Activated effector memory CD4-positive, alpha-beta T cell treated with Interleukin-2 at 50 U/mL for 16 hours (primary cell): ENCODE measurements at places on chromosomes 4 and X.

GRCh38 chr4:153611679-153612078 lies 72.4 kb upstream of the TLR2 start:
- no peak for DNase-seq

- no peak for DNase-seq
Observed at GRCh38 chrX:70479922-70480659, 35.5 kb downstream of the DLG3 start.

DNA sequence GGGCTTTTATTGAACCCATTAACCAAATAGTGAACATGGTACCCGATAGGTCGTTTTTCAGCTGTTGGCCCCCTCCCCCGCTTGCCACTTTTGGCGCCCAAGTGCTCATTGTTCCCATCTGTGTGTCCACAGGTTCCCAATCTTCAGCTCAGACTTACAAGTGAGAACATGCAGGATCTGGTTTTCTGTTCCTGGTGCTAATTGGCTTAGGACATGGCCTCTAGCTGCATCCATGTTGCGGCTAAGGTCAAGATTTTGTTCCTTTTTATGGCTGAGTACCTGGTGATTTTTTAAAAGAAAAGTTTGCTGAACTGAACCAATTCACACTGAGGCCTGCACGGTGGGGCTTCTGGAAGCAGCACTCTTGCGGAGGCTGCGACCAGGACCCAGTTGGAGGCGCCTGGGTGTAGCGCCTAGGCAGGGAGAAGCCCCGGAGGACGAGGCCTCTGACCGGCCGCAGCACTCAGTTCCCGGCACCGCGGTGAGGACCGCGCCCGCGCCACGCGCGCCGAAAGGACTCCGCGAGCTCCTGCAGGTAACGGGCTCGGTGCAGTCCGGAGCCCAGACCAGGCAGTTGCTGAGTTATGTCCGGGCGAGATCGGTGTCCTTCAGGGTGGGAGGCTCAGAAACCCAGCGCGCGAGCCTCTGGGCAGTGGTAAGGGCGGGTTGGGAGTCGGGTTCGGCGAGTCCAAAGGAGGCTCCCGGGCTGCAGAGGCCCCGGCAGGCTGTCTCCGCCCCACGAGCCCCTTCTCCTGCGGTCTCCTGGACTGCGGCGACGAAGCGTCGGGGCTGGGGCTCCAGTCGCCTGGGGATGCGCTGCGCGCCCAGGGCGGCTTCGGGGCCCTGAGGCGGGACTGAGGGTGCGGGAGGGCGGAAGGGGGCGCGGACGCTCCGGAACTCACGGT lies 15.8 kb upstream of the SLC25A4 start:
- DNase-seq = no peak

GRCh38 chrX:112577146-112577545 lies 102.6 kb downstream of the LHFPL1 start:
- DNase-seq = no peak

GRCh38 chr4:6122496-6122895 lies 77.9 kb downstream of the JAKMIP1 start:
- DNase-seq = no peak

- no peak for DNase-seq
Observed at GRCh38 chr4:99349338-99349737, 3.2 kb downstream of the ADH1C start.

DNA sequence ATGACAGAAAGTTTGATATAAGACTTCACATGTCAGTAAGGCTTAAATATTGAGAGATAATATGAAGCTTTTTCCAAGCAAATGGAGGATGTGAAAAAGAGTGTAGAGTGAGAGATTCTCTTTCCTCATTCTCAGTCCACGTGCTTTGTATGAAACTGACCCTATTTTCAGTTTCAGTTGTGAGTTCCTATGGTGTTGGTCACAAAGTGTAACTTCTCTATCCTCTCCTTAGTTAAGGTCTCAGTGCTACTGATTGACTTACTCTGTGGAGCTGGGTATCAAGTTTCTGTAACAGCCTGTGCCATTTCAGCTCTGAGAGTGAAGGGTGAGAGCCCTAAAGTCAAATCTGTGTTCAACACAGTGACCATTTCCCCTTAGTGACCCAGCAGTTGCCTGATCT lies 277.2 kb downstream of the EPHA5 start:
- no peak for DNase-seq

- no peak for DNase-seq
Observed at GRCh38 chr4:93469560-93469959, 359.0 kb upstream of the ATOH1 start.

- peak; percentile 16 for DNase-seq
Observed at GRCh38 chr4:1113311-1114009, at the start of gene RNF212. Gene RNF212 (minus strand): TSS chr4:1113564. CDS start chr4:1113464, 100 bp downstream.

GRCh38 chrX:101257448-101258258 lies 33.5 kb downstream of the TAF7L start:
- no peak for DNase-seq

GRCh38 chr4:144699565-144699964 lies 53.6 kb downstream of the HHIP start:
- DNase-seq = no peak

DNA sequence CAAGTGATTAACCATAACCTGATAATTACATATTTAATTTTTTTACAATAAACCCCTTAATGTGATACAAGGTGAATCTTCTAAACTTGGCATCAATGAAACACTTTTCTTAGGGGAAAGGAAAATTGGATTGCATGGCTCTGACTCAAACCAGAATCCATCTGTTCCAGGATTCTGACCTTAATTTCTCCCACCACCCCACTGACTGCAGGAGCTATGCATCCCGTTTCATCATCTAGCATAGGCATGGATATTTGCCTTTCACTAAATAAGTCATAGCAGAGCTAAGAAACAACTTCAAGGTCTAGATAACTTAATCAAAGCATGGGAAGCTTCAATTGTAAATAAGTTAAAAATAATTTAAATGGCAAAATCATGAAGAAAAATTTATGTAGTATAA lies 156.3 kb downstream of the BTC start:
- DNase-seq = no peak

GRCh38 chr4:141046255-141046654 lies 87.0 kb downstream of the RNF150 start:
- DNase-seq = no peak

DNA sequence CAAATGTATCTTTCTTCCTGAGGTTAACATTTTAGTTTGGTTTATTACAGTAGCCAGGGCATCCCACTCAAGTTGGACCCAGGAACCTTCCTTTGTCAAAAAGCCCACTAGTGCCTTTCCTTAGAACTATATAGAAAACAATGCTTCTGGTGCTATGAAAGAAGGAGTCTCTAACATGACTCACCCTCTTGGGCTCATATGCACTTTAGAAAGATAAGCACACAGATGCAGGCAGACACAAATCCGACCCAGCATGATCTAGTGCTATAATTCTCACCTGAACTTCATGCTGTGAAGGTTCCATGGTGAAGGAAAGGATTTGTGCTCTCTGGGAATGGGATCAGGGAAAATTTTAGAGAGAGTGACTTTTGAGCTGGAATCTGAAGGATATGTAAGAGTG lies 289.4 kb downstream of the ANKRD50 start:
- DNase-seq = no peak

GRCh38 chr4:174365018-174365587 lies 81.4 kb downstream of the CEP44 start:
- DNase-seq = no peak

DNA sequence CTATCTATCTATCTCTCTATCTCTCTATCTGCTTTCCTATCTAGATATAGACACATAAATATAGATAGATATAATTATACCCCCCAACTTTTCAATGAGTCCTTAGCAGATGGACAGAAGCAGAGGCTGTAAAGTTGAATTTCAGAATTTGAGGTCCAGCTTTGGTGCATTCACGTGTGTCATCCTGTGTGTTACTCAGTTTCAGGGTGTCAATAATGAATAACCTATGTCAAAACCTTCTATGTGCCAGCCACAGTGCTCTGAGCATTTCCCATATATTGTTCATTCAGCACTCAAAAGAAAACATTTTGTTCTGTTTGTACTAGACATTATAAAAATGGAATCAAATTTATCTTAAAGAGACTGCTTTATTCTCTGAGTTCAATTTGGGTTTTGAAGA lies 310.0 kb downstream of the ARHGAP24 start:
- no peak for DNase-seq

DNA sequence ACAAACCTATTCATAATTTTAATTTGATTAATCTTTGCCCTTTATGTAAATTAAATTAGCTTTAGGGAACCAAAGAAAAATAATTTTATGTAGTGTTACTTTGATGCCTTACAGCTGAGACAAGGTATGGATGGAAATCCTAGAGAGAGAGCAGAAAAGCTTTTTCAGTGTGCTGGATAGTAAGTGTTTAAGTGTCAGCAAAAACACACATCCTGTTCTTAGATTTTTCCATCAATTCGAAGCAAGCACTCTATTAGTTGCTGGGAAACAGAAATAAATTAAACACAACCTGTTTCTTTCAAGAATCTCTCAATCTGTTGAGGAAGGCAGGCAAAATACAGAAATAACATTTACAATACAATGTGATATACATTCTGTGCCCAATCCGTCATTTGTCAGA lies 327.8 kb downstream of the GALNTL6 start:
- no peak for DNase-seq

- no peak for DNase-seq
Observed at GRCh38 chrX:71056867-71057266, 11.3 kb downstream of the SNX12 start.

DNA sequence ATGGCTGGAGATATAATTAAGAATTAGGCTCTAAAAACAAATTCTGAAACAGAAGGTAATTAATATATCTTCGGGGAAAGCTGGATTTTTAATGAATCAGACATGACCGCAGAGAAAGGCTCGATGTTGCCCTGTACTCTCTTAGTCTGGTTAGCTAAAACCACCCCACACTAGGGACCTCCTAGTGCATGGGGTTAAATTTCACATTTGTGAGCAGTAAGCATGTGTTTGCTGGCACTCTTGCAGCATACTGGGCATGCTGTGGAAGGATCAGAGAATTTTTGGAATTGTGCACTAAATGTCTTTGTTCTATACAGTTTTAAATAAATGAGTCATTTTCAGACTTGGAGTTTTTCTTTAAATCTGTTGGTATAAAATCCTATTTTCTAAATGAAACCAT lies 475.6 kb upstream of the FTHL17 start:
- DNase-seq = no peak

DNA sequence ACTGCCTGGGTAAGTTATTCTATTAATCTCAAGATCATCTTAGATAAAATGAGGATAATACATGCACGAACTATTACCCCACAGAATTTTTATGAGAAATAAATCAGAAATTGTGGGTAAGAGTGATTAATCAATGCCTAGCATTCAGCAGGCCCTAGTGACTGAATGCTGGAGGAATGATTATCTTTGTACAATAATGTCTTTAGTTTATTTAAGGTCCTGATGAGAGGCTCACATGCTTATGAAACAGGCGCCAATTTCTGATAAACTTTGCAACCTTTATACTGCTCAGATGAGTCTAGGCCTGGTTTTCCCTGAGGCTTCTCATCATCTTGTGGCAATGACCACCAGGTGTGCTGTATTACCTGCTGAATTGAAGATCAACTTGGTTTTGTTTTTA lies 27.8 kb upstream of the BMP2K start:
- no peak for DNase-seq

- no peak for DNase-seq
Observed at GRCh38 chrX:149286940-149287349, 218.2 kb downstream of the IDS start.

- no peak for DNase-seq
Observed at GRCh38 chrX:73940893-73941470, 363.0 kb upstream of the ZCCHC13 start.

DNA sequence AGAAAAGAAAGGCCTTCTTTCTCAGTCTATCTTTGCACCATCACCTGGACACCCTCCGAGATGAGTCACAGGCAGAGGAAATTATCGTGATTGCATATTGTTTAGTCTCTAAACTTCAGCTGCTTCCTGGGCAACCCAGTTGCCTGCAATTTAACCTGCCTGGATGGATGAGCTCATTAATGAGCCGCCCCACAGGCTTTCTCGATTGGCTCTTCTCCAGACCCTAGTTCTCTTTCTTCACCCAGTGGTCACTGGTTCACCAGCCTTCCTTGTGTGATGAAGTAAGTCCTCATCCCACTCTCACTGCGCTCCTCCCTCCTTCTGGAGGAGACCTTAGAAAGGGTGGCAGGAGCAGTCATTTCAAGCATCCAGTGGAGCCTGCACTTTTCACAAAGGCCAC lies 94.4 kb downstream of the SOWAHB start:
- no peak for DNase-seq

GRCh38 chr4:101141855-101142254 lies 205.5 kb downstream of the PPP3CA start:
- DNase-seq = no peak

DNA sequence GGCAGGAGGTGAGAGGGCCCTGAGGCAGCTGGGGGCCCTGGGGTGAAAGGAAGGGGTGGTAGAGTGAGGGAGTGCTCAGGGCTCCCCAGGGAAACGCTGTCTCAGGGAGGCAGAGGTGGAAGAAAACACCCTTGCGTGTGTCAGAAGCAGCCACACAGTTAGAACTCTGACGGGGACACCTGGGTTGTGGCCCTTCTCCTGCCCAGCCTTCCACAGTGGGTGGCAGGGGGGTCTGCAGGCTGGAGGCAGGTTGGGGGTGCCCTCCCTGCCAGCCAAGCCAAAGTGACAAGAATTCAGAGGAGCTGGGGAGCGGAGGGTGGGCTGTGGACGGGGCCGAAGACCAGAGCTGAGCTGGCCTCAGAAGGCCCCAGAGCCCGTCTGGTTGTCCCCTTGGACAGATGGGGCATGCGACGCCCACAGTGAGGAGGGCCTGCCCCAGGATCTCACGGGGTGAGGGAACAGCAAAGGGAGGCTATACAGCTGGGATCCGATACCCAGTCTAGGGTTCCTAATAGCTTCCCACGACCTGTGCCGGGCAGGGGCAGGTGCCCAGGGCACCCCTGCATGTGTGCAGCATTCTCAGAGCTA lies 105.2 kb upstream of the ADRA2C start:
- no peak for DNase-seq

- DNase-seq = peak; percentile 40
Observed at GRCh38 chr4:76993787-76994641, 44.5 kb downstream of the SEPTIN11 start.

DNA sequence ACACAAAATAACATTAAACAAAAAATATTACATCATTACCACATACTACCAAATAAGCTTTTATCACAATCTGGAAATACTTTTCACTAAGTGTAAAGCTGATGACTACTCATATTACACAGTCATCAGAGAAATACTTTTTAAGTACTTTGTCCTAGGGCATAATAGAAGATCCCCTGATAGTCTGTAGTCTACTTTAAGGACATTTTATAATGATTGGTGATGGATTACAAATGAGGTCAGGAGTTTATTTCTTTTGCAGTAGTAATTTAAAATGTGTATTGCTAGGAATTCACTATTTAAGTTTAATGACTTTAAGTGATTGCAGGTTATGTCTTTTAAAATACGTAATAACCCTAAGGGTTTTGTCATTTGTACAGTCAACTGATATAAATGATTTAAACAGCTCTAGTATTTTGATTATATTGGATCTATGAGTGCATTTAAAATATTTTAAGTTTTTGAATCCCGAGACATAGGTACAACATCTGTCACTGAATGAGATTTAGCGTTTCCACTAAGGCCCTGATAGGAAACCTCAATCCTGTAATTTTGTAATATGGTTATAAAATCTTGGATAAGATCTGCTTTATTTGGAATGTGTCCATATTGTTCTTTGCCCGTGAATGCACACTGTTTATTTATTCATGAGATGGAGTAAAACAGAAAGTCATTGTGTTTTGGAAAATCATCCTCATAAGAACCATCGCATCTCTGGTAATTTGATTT lies 189.5 kb downstream of the ARAP2 start:
- no peak for DNase-seq

- DNase-seq = no peak
Observed at GRCh38 chr4:59994118-59994517, 1206.0 kb upstream of the ADGRL3 start.
